NCI-H1436 (cell line): ENCODE measurements at places on chromosomes 4 and X.
A peak's percentile ranks its signal among the peaks of the same experiment; 100 is the strongest.

DNA sequence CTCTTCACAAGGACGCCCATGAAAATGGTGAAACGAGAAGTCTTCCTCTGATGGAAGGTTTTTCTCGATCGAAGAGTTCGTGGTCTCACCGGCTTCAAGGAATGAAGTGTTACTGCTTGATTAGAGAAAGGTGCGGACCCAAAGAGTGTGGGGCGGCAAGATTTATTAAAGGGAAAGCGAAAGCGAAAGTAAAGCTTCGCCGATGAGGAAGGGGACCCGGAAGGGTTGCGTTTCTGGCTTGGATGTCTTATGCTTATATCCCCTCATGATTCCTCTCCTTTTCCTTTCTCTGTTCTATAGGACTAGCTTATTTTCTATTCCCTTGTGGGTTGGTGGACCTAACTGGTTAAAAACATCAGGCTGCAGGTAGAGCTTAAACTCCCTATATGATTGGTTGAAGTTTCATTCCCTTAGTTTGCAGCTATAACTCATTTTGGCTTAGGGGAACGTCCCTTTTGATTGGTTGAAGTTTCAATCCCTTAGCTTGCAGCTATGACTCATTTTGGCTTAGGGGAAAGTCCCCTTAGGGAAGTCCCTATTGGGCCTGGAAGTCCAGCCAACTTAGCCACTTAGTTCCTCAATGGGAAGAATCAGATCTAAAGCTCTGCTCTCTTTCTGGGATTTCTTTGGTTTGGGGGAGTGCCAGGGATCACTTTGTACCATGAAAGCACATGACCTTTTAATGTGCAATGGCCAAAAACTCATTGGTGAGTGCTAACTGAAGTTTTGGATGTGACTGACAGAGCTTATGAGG is 1025.0 kb upstream of the PCDH10 start:
- DNase-seq = peak; percentile 43

DNA sequence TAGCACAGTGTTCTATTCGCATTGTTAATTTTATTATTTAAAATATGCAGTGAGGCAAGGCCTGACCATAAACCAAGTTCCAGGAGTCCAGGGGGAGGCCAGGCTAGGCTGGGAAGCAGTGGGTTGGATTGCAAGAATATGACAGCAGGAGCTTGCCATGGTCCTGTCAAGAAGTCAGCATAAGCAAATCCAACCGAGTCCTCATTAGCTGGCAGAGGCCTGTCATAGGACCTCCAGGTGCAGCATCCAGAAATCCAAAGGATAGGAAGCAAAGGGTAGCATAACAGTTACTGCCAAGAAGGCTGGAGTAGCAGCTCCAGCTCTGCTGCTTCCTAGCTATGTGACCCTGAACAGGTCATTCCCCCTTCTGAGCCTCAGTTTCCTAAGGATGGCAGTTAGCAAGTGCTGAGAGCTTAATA is 13.4 kb downstream of the PJA1 start:
- DNase-seq = no peak

DNA sequence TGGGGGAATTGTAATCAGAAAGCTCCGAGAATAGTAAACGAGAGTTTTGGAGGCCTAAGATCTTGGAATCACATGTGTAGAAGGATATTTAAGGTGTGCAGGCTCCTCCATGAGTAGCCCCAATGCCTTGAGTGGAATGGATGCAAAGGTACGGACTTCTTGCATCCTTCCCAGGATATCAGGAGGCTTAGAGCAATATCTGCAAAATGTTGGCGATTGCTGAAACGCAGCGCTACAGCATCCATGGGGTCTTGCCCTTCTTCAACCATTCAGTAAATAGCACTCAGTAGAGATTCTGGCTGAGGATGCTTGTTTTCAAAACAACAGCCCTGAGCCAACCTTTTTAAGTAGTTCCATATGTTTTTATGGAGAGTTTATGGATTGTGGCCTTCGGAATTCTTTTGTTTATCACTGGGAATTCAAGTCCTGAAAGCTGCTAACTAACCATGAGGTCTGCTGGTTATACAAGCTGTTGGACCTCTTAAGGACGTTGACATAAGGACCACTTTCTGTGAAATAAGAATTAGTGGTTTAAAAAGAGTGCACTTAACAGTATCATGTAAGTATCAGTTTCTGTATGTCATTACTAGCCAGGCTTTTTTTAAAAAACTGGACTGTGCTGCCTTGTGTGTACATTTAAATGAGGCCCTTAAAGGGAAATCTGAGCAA is 228.8 kb upstream of the PGRMC2 start:
- no peak for DNase-seq

DNA sequence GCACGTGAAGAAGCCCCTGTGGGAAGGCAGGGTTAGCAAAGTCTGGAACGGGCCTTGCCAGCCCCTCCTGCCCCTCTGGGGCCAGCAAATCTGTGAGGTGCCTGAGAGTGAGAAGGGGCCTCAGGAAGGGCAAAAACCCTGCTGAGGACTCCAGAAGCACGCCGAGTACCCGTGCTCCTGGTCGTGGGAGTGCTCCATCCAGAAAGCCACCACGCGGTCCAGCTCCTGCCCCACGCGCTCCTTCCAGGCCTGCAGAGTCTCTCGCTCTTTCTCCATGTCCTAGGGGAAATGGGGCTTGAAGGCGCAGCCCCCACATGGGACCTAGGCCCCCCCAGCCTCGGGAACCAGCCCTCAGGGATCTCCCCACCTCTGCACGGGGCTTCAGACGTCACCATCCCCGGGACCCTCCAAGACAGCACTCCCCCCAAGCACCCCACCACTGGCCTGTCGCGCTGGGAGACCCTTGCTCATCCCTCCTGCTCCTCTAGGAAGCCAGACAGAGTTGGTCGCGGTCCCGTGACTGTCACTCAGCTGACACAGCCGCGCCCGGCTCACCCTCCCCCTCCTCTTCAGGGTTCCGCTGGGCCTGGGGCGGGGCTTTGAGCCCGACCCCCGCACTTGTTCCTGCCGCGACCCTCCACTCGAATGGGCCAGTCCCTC is at the start of gene RENBP:
Gene RENBP (minus strand): TSS at position 504 of the 660 bp plus-strand sequence. CDS start 33 bp downstream, at position 471.
- peak; percentile 52 for DNase-seq

- DNase-seq = no peak
These were observed 118.0 kb downstream of the SLC4A4 start for GRCh38 chr4:71456841-71457240.

- no peak for DNase-seq
These were observed 37.3 kb upstream of the HPSE start for GRCh38 chr4:83371936-83372335.

- DNase-seq = no peak
These were observed 14.9 kb downstream of the ADAM29 start for GRCh38 chr4:174933083-174933482.

- no peak for DNase-seq
These were observed 62.9 kb downstream of the IQCM start for GRCh38 chr4:149752729-149753128.
